ENCODE measurements at places on chromosomes 5 and 9.

- no peak for DNase-seq
These were observed 254.8 kb upstream of the FTMT start for GRCh38 chr5:121596882-121597281.

DNA sequence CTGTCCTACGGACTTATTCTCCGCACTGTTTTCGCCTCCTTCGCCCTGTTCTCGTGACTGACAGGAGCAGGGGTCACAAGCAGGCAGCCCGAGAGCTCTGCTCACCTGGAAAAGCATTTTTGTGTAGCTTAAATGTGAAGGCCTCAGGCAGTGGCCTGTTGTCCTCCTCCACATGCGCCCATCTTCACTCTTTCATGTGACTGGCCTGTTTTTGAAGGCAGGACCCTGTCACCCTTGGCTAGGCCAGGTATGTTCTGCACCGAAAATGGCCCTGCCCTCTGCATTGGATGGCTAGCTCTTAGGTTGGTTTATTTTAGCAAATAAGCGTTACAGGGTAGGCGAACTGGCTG, 614 bp upstream of the CPLANE1 start:
- DNase-seq, result no peak

- DNase-seq, result no peak
These were observed 145.0 kb upstream of the PCA3 start for GRCh38 chr9:76619197-76619596.

- no peak for DNase-seq
These were observed 303.1 kb downstream of the ENC1 start for GRCh38 chr5:74337254-74337983.

GRCh38 chr9:81224166-81225081, 464.9 kb downstream of the TLE1 start:
- DNase-seq, result no peak

GRCh38 chr5:79640571-79641055, 28.4 kb downstream of the TENT2 start:
- no peak for DNase-seq

- DNase-seq, result no peak
These were observed 85.2 kb downstream of the KIAA1958 start for GRCh38 chr9:112571624-112572355.

GRCh38 chr5:1173485-1174070, 27.8 kb upstream of the SLC6A19 start:
- no peak for DNase-seq

- peak; percentile 15 for DNase-seq
These were observed 958 bp upstream of the HSPA5 start for GRCh38 chr9:125241863-125242739.
